ELR (cell line): ENCODE measurements at places on chromosomes 11 and 22.

DNA sequence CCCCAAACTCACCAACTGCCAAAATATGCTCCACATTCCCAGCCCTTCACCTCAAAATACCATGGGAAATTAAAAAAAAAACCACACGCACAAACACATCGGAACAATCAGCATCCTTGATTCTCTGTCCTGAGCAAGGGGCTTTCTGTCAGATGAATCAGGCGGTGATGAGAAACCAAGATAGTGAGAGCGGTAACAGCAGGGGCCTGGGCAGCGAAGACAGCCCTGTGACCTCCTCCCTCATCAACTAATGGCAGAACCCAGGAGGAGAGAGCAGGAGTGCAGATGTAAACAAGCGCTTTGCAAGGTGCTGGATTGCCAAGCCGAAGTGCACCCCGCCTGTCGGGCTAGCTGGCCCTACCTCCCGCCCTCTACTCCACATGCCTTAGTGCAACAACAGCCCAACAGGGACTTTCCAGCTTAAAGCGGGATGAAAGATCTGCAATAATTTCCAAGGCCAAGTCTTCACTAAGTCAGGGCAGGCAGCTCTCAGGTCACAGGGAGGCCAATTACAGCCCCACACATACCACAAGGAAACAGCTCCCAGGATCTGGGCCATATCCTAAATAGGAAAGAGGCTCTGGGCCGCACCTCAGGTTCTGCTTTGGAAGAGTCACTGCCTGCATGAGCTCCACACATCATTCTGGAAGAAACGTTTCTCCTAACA is 72.2 kb upstream of the BID start:
- no peak for DNase-seq

GRCh38 chr11:73072935-73073481 is 69.1 kb downstream of the FCHSD2 start:
- DNase-seq, result peak; percentile 3

GRCh38 chr11:115921540-115921939 is 417.3 kb upstream of the CADM1 start:
- DNase-seq, result no peak

- no peak for DNase-seq
These were observed 176.0 kb downstream of the CHST1 start for GRCh38 chr11:45489281-45489905.

- DNase-seq, result no peak
These were observed 10.1 kb downstream of the KRTAP5-5 start for GRCh38 chr11:1639666-1640065.

GRCh38 chr11:125236072-125236825 is 71.7 kb downstream of the PKNOX2 start:
- no peak for DNase-seq

DNA sequence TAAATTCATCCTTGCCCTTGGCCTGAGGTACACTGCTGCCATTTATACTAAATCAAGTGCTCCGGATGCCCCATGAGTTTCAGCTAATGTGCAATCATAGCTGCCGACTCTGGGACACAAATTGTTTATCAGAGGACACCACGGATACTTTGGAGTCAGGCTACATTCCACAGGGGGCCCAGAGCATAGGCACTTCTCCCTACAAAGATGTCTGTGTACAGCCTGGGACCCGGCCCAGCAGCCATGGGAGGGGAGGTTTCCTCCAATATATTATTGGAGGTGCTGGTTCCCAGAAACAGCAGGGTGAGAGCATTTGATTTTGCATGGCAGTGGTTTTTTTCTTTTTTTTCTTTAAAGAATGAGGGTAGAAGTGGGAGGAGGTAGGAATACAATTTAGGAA is 31.3 kb downstream of the HTR3B start:
- DNase-seq, result no peak

GRCh38 chr11:26943636-26944035 is 50.3 kb upstream of the FIBIN start:
- no peak for DNase-seq

DNA sequence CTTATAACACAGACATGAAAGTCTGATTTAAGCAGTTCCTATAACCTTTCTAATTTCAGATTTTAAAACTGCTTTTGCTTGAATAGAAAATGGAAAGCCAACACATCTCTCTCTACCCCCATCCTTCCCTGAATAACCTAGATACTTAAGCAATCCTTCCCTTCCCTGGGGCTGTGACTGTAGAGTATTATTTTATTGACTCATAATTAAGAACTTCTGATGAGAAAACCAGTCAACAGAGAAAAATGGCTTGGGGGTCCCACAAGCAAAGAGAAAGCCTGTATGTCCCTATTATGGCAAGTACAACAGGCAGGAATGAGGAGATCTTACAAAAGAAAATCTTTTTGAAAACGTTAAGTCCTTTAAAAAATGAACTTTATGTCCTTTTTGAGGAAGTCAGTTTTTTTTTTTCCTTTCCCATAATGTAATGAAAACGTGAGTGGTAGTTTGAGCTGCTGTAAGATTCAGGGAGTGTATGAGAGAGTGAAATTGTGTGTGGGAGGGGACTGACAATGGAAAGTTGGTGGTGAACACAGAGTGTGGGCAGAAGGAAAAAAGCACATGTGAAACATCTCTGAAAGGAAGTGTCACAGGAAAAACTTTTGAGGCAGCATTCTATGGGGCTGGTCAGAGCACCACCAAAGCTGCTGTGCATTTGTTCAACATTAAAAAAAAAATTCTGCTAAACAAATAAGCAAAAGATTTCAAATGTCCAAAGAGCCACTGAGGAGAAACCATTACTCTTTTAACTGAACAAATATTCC is 154.6 kb downstream of the MAML2 start:
- peak; percentile 94 for DNase-seq

GRCh38 chr22:31583861-31584485 is 78.0 kb downstream of the PISD start:
- peak; percentile 68 for DNase-seq

DNA sequence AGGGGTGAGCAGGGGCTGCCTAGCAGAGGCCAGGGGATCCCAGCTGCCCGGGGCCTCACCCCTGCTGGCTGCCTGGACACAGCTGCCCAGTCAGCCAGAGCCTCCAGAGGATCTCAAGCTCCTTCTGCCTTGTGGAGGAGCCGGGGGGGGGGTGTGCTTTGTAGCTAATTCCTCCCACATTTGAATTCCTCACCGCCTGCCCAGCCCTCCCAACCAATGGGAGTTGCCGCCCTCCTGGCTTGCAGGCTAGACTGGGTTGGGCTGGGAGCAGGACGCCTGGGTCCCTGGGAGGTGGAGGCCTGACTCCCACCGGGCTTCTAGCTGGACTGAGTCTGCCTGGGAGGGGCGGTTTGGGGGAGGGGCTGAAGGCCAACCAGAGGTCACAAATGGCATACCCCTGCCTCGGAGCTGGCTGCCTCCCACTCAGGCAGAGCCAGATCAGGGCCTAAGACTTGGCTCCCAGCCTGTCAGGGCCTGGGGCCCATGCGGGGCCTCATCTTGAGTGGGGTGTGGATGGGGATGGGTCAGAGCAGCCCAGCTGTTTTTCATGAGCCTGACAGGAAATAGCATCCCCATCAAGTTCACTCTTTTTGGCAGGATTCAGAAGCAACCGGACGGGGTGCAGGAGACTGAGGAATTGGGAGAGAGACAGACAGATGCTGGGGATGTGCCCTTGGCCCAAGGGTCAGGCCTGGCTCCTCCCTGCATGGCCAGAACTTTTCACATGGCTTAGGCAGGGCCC is 29.2 kb upstream of the PDE2A start:
- no peak for DNase-seq

- DNase-seq, result no peak
These were observed 57.3 kb upstream of the SYT13 start for GRCh38 chr11:45343444-45343843.

GRCh38 chr11:111107501-111107900 is 138.0 kb upstream of the POU2AF2 start:
- DNase-seq, result no peak

GRCh38 chr11:27420722-27421572 is 51.6 kb downstream of the LGR4 start:
- DNase-seq, result no peak

DNA sequence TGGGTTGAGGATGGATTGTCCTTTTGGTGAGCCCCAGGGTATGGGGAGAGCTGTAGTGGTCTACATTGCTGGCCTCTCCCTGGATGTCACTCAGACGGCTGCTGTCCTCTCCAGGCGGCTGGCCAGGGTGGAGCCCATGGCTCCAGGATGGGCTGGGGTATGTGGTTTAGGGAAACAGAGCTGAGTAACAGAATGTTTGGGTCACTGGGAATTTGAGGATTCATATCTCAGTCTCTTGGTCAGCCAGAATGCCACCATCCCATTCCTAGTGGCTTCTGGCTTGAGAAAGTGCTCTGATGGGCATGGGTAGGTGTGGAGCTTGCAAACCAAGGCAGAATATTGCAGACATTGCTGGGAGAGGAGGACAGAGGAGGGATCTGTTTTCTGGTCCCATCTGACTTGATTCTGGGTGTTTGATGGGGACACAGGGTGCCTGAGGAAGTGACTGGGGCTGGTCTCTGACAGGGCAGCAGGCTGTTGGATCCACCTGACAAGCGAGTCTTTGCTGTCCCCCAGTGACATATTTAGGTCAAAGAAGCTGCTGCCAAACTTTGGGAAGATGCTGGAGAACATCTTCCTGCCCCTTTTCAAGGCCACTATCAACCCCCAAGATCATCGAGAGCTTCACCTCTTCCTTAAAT is 41.4 kb downstream of the AMPD3 start:
- no peak for DNase-seq

- no peak for DNase-seq
These were observed 11.7 kb upstream of the ARL14EP start for GRCh38 chr11:30311189-30311588.

DNA sequence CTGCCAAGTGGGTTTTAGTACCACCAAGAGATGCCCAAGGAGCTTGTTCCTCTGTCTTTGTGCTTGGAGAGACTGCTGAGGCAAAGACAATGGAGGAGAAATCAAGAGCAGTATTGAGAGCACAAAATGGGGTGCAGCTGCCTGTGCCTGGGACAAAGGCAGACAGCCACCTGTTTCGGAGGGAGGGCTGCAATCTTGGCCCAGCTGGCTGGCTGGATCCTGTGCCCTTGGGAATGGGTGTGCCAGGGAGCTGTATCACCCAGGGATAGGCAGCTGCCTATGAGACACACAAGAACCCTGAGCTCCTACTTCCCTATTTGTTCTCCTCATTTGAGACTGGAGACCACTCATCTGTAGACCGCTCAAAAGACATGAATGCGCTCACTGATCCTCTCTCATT is 23.3 kb upstream of the CHRM4 start:
- DNase-seq, result no peak

DNA sequence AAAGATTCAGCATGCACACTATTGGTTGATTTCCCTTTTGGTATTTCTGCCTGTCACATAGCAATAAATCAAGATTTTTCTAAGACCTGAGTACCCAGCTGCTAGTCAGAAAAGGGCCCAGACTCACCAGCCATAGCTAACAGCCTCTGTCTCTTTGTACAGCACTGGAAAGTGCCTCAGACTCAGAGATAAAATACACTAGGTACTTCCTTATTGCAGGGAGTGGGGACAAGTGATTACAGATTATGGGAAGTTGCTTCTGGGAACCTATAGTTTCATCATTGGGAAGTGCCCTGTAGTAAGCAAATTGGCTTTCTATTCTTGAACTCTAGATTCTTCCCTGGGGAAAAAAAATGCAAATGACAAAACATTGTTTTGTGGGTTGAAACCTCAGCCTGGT is at the start of gene CASP5:
Gene CASP5 (minus strand): TSS at position 166 of the 400 bp plus-strand sequence. CDS start 32 bp downstream, at position 134.
- DNase-seq, result no peak

- peak; percentile 76 for DNase-seq
These were observed 688 bp upstream of the LRRC74B start for GRCh38 chr22:21044931-21045584.

DNA sequence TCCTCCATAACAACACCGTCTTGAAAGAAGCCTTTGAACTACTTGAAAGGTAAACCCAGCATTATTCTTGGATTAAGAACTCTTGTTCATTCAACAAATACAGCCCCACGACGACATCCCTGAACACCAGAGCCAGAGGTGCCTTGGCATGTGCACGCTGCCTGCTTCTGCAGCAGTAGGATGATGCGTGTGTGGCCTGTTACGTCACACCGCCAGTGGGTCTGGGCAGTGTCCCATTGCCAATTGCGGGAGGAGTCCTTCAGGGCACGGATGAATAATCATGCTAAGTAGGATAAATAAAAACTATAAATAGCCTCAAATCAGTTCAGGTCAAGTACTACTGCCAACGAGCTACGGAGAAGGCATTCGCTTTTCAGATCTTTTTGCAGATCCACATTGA is 380.5 kb downstream of the SHANK2 start:
- no peak for DNase-seq

DNA sequence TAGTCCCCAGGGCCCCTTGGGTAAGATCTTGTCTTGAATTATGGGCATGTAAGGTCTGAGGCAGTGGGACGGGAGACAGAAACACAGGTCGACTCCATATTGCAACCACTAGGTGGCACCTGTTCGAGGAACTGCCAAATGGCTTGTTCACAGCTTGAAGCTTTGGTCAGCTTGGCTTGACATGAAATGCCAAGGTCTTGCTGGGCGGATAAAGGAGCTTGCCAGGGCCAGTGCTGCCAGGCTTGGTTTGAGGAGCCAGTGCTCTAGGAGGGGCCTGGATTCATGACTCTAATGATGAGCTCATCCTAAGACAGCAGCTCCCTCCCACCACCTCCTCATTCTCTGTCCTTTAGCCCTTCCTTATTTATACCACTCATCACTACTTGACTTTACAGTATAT is 11.9 kb upstream of the NRIP3 start:
- DNase-seq, result peak; percentile 84

DNA sequence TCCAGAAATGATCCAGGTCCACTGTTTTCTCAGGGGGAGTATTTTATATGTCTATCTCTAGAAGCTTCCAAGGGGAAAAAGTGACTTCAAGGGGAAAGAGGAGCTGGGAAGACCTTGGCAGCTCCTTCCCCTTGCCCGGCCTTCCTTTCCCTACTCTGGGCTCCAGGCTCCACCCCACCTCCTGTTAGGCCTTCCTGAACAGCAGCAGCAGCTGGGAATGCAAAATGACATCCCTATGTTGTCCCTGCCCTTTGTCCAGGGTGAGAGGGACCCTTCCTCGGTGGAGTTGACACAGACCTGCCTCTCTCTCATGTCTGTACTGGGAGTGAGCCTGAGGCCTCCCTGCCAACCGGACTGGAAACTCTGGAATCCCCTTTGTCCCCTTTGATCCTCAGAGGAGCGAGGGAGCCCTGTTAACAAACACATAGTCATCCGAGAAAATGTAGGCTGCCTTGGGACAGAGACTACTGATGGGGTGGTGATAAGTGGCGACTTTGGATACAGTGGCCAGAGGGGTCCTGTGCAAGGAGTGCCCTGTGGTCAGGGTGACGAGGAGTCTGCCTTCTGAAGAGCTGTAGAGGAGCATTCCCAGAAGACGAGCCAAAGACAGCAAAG is 9.0 kb upstream of the MALAT1 start:
- peak; percentile 43 for DNase-seq

DNA sequence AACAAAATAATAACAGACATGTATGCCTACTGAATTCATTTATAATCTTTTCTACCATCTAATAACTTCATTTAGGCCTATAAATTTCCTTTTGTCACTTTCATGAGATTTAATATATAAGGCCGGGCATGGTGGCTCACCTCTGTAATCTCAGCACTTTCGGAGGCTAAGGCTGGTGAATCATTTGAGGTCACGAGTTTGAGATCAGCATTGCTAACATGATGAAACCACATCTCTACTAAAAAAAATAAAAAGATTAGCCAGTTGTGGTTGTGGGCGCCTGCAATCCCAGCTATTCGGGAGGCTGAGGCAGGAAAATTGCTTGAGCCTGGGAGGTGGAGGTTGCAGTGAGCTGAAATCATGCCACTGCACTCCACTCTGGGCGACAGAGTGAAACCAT is 14.2 kb upstream of the NTM start:
- DNase-seq, result peak; percentile 41

- peak; percentile 38 for DNase-seq
These were observed 532 bp downstream of the BET1L start for GRCh38 chr11:206526-207207.

- no peak for DNase-seq
These were observed 22.7 kb downstream of the CACNA1I start for GRCh38 chr22:39593066-39593930.

GRCh38 chr11:79447038-79447786 is 6.4 kb upstream of the TENM4 start:
- DNase-seq, result no peak
